ENCODE measurements at places on chromosomes 6 and 20. TPM values are rescaled to one million over a fixed set of nuclear protein-coding genes. Genes with fewer than 3 reads are reported as not detected.

DNA sequence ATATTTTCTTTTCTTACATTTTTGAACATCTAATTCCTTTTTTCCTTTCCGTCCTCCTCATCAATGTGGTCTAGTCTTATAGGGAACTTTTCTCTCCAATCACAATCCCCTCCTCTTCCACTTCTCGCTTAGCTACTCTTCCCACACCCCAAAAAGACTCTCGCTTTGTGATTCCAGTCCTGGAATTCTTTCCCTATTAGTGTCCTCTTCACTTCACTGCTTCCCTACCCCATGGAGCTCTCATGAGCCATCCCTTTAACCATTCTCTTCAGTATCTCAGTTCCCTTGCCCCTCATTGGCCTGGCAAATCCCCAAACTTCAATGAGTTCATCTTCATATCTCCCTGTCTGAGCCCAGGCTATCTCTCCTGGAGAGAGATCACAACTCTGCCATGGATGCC is 55.3 kb upstream of the CEP85L start:
- DNase-seq = no peak
- no peak overlapping the region for H3K4me3 ChIP-seq
- no peaks in the 10 kb centered on the region for H3K27me3 ChIP-seq
- peaks cover 25% of the 10 kb centered on the region for H3K4me1 ChIP-seq

DNA sequence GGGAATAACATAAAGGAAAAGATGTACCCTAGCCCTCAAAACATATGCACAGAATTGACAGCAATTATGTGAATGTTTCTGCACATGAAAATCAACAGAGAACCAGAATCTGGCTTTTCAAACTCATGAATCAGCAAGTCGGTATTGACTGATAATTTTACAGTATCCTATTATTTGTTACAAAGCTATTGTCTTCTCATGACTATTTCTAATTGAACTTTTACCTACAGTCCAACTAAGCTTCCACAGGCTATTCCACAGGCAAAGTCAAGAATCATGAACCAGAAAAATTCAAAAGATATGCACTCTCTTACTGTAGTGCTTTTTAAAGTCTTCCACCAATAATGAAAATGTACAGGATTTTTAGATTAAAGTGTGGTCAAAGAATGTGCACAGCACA is 49.1 kb upstream of the DST start:
- H3K4me1 ChIP-seq = no peaks in the 10 kb centered on the region
- no peaks in the 10 kb centered on the region for H3K27me3 ChIP-seq
- DNase-seq = no peak

- H3K27me3 ChIP-seq = no peaks in the 10 kb centered on the region
- H3K4me3 ChIP-seq = peak within 1 kb of the TSS; percentile 49
Observed at GRCh38 chr6:33313709-33314514, at the start of gene TAPBP. TSS of gene TAPBP (minus strand) at chr6:33314078. CDS start at chr6:33314041, 37 bp downstream.

DNA sequence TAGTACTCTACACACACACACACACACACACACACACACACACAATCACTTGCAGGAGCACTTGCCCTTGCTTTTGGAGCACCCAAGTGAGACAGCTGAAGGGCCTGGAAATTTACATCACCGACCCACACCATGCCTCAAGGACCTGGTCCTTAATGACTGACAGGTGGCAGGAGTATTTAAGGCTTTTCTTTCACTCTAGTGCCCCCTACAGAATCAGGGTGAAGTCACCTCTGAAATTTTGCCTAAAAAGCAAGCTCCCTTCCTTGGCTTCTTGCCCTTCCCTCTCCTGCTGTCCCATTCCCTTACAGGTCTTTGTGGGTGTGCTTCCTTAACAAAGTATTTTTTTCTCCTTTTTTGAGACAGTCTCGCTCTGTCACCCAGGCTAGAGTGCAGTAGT is 353.5 kb upstream of the IRAK1BP1 start:
- DNase-seq = no peak
- H3K4me3 ChIP-seq = no peak overlapping the region
- H3K4me1 ChIP-seq = no peaks in the 10 kb centered on the region
- H3K36me3 ChIP-seq = no peaks in the 10 kb centered on the region

GRCh38 chr6:29494131-29494530 is 6.4 kb upstream of the MAS1L start:
- H3K27me3 ChIP-seq = no peaks in the 10 kb centered on the region
- DNase-seq = no peak
- no peak overlapping the region for H3K27ac ChIP-seq
- H3K36me3 ChIP-seq = no peaks in the 10 kb centered on the region
- no peak overlapping the region for H3K4me3 ChIP-seq

- no peaks in the 10 kb centered on the region for H3K27me3 ChIP-seq
- no peaks in the 10 kb centered on the region for H3K4me1 ChIP-seq
- no peak overlapping the region for H3K27ac ChIP-seq
- DNase-seq = no peak
- no peak overlapping the region for H3K4me3 ChIP-seq
Observed at GRCh38 chr6:106199331-106199730, 113.2 kb downstream of the PRDM1 start.

DNA sequence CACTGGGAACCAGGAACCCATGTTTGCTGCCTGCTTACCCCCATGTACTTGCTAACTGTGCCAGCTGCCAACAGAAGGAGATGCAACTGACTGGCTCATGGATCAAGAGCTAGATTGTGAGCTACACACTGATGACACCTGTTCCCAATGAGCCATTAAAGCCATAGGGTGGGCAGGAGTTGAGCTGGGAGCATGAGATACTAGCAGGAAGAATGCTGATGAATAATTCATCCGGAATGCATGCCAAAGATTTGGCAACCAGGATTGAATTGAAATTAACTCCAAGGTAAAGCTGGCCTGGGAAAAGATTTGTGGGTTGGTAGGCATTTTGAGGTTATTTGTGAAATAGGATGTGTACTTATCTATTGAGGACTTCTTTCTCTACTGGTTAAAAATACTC is 631.1 kb downstream of the KIF16B start:
- no peak overlapping the region for H3K27ac ChIP-seq
- no peak for DNase-seq
- H3K27me3 ChIP-seq = no peaks in the 10 kb centered on the region
- H3K4me1 ChIP-seq = no peaks in the 10 kb centered on the region

GRCh38 chr6:132736239-132736638 is 21.5 kb downstream of the VNN2 start:
- H3K4me3 ChIP-seq = no peak overlapping the region
- H3K27ac ChIP-seq = no peak overlapping the region
- no peaks in the 10 kb centered on the region for H3K4me1 ChIP-seq
- DNase-seq = no peak
- H3K36me3 ChIP-seq = no peaks in the 10 kb centered on the region

ENPP5 gene
- total RNA-seq = 2.6 TPM

EFCAB8 gene
- total RNA-seq = not detected

CAGE1 gene
- total RNA-seq = 0.09 TPM

VGLL2 gene
- not detected for total RNA-seq

TINAG gene
- total RNA-seq = not detected

NKX2-4 gene
- not detected for total RNA-seq

MAD2L1BP gene
- total RNA-seq = 68.4 TPM

Measured in cardiac muscle cell (in vitro differentiated cells and primary cell).